Neural progenitor cell (in vitro differentiated cells): ENCODE measurements at places on chromosomes 11 and 22.

DNA sequence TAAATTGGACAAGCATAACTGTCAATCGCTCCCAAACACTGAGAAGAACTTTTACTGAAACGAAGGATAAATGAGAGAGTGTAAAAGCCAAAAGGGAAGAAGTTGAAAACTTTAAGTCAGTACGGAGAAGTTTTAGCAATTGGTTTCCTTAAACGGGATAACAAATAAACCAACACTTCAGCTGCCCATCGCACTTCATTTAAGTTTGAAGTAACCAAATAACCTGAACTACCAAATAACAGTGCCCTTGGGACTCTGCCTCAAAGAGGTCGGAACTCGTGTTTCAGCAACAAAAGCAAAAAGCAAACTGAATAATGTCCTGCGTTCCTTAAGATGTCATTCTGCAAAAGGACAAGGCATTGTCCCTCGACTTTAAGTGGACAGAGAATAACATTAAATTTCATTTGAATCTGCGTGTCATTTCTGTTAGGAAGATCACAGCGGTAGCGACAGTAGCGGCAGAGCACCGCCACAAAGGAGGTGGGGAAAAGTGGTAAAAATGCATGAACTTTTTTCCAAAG, 127.0 kb upstream of the C11orf58 start:
- DNase-seq, result peak; percentile 20

GRCh38 chr22:29030016-29030617, 31.5 kb downstream of the C22orf31 start:
- no peak for DNase-seq

GRCh38 chr11:107307991-107308390, 149.6 kb downstream of the CWF19L2 start:
- DNase-seq, result no peak

- DNase-seq, result peak; percentile 85
Measured at GRCh38 chr22:46576556-46577367, 39.3 kb upstream of the CELSR1 start.

GRCh38 chr11:66278363-66279091, 552 bp downstream of the CNIH2 start:
- DNase-seq, result peak; percentile 69

DNA sequence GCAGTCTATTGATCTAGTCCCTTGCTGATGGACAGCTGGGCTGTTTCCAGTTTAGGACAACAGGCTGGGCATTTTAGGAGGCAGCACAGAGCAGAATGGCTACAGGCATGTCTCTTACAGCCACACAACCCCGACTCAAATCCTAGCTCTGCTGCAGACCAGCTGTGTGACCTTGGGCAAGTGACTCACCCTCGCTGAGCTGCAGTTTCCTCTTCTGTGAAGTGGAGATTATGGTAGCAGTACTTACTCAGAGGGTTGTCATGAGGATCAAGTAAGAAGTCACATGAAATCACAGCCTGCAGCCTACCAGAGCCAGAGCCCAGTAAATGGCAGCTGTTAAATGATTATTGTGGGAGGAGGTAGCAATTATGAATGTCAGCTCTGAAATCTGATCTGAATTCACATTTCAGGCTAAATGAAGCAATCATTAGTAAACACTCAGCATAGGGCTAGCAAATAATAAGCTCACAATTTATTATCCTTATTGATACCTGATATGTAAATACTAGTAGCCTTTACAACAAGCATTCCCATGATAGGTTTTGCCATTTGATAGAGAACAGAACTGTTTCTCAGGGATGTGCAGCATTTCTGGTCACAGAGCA, 58.9 kb downstream of the MYEOV start:
- no peak for DNase-seq

DNA sequence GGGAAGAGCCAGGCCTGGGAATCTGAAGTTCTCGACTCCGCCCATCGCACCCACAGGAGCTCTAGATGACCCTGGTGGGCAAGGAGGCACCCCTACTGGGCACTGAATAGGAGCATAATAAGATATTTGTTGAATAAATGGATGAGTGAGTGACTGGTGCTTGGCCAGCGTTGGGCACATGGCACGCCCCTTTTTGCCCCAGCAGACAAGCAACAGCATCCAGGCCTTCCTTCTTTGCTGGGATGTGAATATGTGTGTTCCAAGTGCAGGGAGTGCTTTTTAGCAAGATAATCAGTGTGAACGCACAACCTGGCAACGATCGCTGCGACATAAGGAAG, 443 bp upstream of the CELF1 start:
- DNase-seq, result no peak

DNA sequence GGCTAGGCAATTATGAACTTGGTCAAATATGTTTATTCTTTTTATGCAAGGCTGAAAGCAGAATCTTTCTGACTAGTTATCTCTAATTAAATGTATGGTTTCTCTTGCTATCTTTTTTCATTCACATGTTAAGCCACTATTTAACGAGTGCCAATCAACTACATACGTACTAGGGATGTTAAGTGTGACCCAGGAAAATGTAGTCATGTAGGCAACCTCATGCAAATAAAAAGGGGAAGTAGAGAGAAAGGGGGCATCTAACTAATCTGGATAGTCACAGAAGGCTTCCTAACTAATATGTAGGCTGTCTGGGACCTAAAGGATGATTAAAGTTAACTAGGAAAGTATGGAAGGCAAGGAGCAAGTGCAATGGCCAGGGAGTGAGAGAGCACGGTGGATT, 23.5 kb downstream of the TBRG1 start:
- DNase-seq, result no peak

DNA sequence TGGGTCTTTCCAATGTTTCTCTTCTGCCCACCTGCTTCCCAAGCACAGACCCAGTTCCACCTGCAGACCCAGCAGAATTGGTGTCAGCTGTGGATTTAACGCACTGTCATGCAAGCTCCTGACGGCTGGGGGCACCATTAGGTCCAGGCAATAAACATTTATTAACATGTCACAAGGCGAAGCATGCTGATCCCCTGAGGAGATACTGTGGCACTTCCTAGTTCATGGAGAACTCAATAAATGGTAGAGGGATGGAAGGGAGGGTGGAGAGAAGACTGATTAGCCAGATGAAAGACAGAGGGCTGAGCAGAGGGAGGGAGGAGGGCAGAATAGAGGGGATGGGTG, 68.3 kb upstream of the TSPAN18 start:
- DNase-seq, result peak; percentile 35

DNA sequence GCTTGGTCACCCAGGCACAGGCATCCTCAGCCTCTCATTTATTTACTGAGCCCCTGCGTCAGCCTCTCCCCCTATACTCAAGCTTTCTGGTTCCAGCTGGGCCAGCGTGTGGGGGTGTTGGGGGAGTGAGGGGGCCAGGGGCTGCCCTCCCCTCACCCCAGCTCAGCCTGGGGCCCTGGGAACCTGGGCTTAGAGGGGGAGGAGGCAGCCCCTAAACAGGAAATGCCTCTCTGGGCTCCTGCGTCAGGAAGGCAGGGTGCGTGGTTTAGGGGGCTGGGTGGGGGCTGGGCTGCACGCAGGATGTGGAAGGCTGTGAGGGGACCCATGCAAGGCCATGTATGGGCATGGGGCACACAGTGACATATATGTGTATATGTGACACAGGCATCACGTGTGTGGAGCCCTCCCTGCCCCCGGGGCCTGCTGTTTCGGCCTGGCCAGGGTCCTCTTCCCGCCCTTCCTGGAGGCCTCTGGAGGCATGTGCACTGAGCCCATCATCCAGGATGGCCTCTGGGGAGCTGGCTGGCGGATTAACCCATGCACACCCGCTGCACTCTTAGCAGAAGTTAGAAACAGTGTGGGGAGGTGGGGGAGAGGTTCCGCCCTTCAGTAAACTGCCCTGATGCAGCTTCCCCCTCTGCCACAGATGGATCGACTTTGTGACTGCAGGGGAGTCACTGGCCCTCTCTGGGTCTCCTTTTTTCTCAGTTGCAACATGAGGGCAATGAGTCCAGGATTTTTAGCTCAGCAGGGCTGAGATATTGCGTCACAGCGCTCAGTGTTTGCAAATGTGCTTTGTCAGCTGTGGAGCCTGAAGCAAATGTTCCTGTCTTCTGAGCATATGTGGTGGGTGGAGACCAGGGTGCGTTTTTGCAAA, 1.1 kb upstream of the CD248 start:
- DNase-seq, result peak; percentile 51

GRCh38 chr11:64643256-64643881, 52.3 kb downstream of the SLC22A12 start:
- DNase-seq, result peak; percentile 86

DNA sequence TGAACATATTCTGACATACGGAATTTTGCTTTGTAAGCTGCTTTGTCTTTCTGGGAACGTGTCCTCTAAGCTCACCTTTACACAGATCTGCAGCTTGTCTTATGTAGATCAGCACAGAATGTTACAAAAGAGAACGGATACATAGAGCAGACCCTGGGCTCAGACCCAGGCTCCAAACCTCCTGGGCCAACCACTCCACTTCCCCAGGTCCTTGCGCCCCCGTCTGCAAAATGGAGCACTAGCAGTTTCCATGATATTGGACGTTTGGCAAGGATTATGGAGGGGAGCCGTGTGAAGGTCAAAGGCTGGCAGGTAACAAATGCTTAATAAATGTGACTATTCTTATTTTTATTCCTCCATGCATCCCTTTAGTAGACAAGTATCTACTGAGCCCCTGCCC, 358.4 kb downstream of the CTTN start:
- no peak for DNase-seq

GRCh38 chr22:30396871-30397655, at the start of gene SEC14L2:
SEC14L2 (plus strand) TSS chr22:30397018; CDS start chr22:30397117, 99 bp downstream.
- peak; percentile 76 for DNase-seq

- peak; percentile 56 for DNase-seq
Measured at GRCh38 chr11:64619811-64620380, 28.9 kb downstream of the SLC22A12 start.
